ENCODE measurements at places on chromosomes 13 and 19. TPM values are rescaled to one million over a fixed set of nuclear protein-coding genes. Genes with fewer than 3 reads are reported as not detected.
A peak's percentile ranks its signal among the peaks of the same experiment; 100 is the strongest.

Gene SCGB2B2
- 0.29 TPM for total RNA-seq

Gene ZNF491
- total RNA-seq, result 1.1 TPM

Gene HIF3A
- not detected for total RNA-seq

DNA sequence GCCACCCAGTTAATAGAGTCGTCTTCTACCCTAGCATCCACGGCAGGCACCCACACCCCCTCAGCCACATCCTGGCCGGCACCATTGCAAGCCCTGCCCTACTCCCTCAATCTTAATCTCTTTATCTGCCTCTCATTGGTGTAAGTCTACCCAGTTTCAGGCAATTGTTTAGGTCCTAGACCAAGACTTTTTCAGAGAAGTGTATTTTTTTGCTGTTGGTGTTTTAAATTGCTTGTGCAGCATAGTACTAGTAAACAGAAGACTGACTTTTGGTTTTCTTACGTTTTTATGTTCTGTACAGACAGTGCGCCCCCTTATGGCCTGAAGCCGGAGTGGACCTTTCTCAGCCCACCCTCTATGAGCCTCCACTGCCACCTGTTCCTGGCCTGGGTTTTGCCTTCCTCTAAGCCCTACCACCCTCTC, 2.3 kb upstream of the LCP1 start:
- DNase-seq, result peak; percentile 58

Gene PGLYRP2
- not detected for total RNA-seq

GRCh38 chr19:10268071-10268470, 2.8 kb upstream of the ICAM1 start:
- DNase-seq, result no peak

- DNase-seq, result no peak
These were observed 919.9 kb upstream of the MIR17HG start for GRCh38 chr13:90427322-90428272.

DNA sequence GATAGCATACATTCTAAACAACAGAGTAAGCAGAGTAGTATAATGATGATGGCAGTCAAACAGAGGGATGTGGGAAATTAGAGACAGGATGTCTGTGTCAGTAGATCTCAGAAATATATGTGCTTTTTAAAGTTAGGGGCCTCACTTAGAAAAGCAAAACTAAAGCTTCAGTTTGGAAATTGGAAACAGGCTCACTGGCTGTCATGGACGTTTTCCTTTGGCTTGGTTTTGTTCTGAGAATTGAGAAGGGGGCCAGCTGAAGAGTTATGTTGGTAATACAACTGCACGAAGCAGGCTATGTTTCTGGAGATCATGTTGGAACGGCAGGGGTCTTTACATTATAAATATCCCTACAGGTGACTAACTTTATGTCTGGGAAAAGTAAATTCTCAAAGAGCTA, 261.3 kb downstream of the LMO7 start:
- DNase-seq, result no peak

DNA sequence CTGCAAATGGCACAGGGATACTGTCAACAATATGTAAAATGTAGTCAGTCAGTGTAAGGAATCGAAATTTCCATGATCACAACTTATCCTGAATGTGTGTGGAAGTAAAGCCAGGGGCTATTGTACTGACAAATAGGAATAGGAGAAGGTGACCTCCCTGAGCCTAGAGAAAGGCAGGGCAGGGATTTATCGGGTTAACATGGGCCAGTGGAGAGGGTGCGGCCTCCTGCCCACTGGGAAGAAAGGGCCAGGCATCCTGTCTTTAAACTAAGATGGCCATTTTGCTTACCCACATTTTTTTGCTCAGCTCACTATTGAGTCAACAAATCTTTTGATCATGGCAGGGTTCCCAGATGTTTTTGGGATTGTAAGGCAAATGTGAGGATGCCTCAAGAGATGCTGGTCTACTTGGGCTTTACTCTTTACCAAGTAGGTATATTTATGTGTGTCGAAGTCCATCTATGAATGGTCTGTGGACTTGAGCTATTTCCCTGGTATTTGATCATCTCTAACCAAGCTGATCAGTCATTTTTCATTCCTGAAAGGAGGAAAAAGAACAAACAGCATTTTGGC, 116.6 kb upstream of the RNF113B start:
- DNase-seq, result no peak

- no peak for DNase-seq
These were observed 355.6 kb downstream of the SLC7A1 start for GRCh38 chr13:29239653-29240525.

DNA sequence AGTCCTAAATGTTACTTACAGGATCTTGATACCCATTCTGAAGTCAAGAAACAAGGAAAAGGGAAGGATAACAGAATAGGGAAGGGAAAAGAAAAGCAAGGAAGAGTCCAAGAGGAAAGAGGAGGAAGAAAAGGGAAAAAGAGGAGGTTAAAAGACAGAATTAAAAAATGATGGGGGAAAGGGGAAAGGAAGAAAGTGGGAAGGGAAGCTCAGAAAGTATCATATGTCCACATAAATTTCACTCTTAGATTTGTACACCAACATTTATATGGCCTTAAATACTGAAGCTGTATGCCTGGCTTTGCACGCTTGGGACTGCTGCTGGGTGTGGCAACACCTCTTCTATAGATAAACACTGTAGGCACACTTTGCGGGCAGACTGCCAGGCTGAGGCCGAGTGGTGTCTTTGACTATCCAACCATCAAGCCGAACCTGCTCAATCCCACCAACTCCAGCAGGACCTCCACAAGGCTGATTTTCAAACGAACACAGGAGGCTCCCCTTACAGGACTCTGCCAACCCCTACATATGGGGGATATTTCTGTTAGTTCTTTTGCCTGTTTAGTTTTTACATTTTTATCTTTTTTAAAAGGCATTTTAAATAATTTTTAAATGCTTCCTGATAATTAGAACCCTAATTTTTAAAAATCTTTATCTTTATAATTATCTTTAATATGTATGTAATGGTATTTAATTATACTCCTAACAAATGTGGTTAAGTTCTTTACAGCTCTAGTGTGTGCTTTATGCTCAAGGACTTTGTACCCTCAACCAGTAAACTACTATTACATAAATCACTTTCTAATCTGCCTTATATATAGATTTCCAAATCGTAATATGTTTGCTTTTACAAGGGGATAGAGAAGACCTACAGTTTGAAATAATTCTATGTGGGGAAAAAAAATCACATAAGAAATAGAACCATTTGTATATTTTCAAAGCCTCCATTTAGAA, 154.2 kb downstream of the DIAPH3 start:
- DNase-seq, result no peak

DNA sequence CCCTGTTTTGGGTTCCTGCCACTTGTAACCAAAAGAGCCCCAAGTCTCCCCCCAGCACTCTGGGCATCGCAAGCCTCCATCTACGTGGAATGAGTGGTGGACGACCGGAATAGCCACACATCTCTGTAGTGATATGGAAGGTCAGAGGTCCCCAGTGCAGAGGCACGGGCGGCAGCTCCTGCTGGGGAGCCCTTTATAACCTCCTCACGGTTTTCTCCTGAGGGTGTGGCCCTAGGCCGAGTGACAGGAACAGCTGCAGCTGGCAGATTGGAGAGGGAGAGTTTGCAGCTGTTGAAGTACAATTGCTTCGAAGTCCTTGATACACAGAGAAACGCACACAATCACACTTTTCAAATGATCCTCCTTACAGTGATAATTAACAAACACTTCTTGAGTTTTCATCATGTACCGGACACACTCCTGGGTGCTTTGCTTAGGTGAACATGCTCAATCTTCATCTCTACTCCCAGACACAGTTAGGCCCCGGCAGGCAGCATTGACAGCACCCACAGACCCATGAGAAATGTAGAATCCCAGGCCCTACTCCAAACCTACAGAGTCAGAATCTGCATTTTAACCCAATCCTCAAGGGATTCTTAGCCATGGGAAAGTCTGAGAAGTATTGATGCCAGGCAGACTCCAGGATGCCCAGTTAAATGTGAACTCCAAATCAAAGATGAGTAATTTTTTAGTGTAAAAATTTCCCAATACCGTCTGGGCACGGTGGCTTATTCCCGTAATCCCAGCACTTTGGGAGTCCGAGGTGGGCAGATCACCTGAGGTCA, 4.9 kb upstream of the ZNF787 start:
- DNase-seq, result no peak

DNA sequence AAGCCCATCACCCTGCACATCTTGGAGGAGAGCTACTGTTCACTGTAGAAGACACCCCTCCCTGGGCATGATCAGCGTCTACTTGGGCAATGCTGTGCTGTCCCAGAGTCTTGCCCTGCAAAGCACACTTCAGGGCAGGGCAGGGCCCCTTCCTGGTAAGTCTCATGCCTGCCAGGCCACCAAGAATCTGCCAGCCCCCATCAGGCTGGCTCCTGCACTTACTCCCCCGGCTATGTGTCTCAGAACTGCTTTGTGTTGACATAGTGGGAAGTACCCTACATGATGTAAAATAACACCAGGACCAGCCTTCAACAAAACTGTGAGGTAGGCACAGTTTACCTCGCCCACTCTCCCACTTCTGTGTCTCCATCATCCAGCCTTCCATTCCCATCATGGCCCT, 27.8 kb upstream of the ATP12A start:
- DNase-seq, result no peak

DNA sequence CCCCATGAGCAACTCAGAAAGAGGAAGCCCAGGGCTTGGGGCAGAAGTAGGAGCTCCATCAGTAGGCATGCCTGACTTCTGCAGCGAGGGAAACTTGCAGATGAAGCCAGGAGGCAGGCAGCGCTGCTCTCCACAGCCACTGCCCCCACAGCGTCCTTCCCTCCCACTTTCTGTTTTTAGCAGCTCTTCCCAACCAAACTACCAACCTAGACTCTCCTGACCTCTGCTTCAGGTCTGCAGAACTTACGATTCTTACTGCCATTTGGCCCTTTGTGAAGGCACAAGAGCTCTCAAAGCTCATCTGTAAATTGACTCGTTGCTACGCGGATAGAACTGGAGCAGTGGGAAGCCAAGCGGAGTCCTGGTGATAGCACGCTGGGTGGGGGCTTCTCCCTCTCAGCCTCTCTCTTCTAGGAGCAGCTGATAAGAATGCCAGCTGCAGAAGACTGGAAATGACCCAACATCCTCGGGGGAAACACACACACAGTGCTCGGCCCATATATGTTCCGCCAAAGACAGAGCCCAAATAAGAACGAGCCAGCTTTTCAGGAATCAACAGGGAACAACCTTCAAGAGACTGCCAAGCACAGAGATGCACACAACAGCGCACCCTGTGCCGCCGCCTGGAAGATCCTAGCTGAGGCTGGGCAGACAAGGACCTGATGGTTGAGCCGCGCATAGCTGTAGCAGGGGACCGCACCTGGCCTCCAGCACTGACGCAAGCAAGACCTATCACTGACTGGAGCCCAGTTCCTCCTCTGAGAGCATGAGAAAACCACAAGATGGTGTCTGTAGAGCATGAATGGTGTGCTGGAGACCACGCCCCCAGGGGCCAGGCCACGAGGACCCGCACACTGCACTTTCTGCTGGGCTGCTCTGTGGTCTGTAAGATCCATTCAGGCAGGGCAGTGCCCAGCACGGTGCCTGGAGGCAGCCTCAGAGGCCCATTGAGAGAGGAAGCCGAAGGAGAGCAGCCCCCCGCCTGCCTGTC, 15.9 kb upstream of the SLC35E1 start:
- peak; percentile 83 for DNase-seq

- DNase-seq, result no peak
These were observed 294.5 kb upstream of the NBEA start for GRCh38 chr13:34647379-34648150.

GRCh38 chr13:22298530-22298929, 627.7 kb downstream of the FGF9 start:
- no peak for DNase-seq

- no peak for DNase-seq
These were observed 90.6 kb downstream of the PCDH9 start for GRCh38 chr13:67139551-67139950.

GRCh38 chr13:32472194-32472621, 44.3 kb upstream of the N4BP2L1 start:
- DNase-seq, result no peak

- DNase-seq, result no peak
These were observed 22.5 kb downstream of the LGALS16 start for GRCh38 chr19:39677961-39678889.

Gene ATP4B
- total RNA-seq, result not detected

- no peak for DNase-seq
These were observed 97.9 kb upstream of the RNF113B start for GRCh38 chr13:98274921-98275487.

Gene WDR88
- total RNA-seq, result not detected

Gene SLC17A7
- total RNA-seq, result 0.07 TPM

Gene TNNT1
- total RNA-seq, result not detected
